ENCODE measurements at places on chromosomes 13 and 19.

GRCh38 chr13:44601586-44601985, 25.5 kb upstream of the TSC22D1 start:
- DNase-seq, result no peak

DNA sequence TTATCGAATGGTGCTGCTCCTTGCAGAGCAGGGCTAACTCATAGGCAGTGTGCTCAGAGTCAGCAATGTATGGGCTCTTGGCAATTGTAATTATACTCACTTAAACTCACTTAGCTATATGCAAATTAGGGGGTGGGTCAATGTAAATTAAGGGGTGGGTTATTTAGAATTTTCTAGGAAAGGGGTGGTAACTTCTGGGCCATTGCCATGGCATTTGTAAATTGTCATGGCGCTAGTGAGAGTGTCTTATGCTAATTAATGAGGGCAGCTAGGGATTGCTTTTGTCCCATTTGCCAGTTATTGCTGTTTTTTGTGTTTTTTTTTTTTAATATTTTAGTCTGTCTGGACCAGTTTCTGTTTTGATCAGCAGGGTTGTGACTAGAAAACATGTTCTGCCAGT, 68.4 kb downstream of the DIAPH3 start:
- DNase-seq, result no peak

- peak; percentile 48 for DNase-seq
Observed at GRCh38 chr13:25375727-25376358, 4.1 kb downstream of the ATP8A2 start.

DNA sequence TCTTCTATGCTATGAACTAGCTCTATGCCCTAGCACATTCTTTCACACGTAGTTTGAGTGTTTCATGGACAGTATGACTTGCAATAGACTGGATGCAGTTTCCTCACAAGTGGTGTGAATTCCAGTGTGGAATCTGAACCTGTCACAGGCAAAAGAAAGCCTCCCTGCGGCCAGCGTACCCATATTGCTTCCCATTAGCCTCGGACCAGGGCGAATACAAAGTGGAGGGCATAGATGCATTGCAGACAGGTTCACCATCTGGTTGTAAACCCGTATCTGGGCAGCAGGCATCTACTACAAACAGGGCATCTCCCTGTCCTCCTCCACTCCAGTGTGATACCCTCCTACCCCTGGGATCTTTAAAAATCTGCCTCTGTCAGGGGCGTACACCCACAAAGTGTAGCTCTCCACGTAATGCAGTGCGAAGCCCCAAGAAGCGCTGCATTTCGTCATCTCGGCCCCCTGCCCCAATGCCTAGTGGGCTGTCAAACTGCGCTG, 1.4 kb upstream of the CIC start:
- no peak for DNase-seq

DNA sequence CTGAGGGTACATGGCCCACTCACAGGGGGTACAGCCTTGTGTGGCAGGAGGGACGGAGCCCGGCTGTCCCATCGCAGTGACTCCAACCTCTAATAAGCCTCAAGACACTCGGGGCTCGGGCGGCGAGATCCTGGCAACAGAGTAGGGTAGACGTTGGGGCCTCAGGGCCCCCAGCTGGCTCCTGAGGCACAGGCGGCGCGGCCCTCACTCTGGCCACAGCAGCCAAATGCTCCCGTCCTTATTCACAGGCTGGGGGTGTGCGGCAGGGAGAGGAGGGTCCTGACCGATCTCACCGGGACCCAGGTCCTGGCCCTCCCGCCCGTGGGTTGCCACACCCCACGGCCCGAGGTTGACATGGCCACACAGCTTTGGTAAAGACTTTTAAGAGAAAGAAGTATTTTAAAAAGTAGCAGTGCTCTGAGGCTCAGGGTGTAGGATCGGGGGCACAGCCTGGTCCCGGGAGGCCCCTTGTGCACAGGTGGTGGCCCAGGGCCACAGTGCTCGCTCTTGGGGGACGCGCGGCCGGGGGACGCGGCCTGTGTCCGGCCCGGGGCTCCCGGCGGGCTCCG, 7.6 kb downstream of the SLC39A3 start:
- no peak for DNase-seq

DNA sequence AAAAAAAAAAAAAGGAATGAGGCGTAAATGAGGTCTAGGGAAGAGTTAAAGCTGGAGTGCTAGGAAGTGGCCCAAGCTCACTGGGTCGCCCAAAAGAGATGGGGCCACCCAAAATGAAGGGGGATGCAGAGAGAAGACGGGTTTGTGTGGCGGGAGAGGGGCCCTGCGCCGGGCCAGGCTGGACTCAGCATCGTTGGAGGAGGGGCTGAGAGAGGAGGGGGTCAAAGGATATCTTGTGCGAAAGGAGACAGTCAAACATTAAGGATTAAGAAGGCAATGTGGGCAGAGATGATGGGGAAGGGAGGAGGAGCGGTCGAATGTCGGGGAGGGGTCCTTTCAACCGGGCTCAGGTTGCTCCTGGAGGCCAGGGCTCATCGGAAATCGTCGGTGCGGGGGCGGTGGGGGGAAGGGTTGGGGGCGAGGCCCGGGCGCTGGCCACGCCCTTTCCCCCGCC, 825 bp upstream of the CARM1 start:
- DNase-seq, result no peak

- DNase-seq, result no peak
Observed at GRCh38 chr13:40960716-40961115, 58.4 kb downstream of the ELF1 start.

GRCh38 chr13:25130944-25131343, 35.0 kb downstream of the PABPC3 start:
- no peak for DNase-seq

GRCh38 chr13:29753618-29754472, 96.6 kb downstream of the UBL3 start:
- no peak for DNase-seq
